ENCODE measurements at places on chromosomes 5 and 9.

DNA sequence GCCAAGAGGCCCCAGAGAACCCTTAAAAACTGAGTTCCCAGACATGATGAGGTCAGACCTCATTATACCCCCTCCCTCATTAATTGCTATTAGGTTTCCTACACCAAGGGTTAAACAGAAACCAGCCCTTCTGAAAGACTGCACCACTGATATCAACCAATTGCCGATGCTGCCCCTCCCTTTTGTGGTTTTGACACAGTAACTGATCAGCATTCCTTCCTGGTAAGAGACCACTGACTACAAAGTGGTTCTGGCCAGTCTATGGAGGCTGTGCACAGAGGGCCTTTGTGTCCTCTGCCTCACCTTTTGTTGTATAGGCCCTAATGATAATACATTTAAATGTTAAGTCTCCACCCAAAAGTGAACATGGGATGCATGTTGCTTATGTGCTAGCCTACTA is 201.5 kb downstream of the FRMD3 start:
- no peak for DNase-seq

DNA sequence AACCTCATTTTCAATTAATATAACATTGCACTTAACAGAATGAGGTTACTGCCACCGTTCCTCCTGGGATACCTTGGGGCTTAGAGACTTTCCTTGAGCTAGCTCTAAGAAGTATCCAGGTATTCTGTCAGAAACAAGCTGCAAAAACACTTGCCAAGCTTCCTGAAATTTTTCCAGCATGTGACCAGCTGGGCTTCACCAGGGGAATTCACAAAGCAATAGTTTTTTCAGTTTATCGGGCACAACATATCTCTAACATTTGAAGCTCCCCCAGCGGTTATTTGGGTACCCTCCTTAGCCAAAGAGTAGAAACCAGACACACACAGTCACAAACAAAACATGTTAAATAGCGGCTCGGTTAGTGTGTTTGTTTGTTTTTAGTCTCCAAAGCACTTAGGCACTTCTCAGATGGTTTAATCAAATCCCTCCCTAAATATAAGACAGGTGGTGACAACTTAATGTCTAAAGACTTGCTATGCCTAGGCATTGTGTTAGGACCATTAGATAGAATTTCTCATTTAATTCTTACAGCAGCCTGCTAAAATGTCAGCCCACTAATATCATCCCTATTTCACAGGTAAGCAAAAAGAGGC is 278.2 kb downstream of the GLIS3 start:
- DNase-seq, result no peak

- DNase-seq, result no peak
These were observed 216.0 kb downstream of the GABRG2 start for GRCh38 chr5:162283609-162284008.

DNA sequence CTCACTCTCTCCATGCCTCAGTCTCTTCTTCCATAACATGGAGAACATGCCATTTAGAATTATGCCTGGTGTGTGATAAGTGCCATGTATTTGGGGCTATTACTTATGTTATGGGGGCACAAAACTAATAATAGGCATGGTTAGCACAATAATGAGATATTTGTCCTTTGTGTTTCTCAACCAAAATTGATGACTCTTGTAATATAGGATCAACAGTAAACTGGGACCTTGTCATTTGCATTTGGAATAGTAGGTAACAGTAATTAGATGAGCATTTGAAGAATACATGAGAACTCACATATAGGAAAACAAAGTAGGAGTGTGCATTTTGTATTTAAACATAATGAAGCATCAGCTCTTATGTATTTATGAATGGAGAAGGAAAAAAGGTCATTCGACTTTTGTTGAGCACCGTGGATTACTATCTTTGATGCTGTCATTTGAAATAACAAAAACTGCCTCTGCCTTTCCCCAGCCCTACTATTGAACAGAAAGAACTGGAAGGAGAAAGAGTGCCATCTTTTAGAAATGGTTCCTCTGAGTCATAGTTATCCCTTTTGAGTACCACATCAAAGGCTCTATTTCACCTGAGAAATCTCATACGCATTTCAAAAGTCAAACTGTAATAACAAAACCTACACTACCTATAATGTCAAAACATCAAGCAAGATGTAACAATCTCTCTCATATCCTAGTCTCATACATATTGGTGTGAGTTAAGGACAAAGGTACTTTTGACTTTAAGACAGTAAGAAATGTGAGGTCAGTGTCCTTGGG is 655.2 kb downstream of the PDE4D start:
- DNase-seq, result no peak

GRCh38 chr9:129340427-129341170 is 162.5 kb upstream of the IER5L start:
- no peak for DNase-seq

- DNase-seq, result no peak
These were observed 175.8 kb upstream of the IER5L start for GRCh38 chr9:129353697-129354336.

DNA sequence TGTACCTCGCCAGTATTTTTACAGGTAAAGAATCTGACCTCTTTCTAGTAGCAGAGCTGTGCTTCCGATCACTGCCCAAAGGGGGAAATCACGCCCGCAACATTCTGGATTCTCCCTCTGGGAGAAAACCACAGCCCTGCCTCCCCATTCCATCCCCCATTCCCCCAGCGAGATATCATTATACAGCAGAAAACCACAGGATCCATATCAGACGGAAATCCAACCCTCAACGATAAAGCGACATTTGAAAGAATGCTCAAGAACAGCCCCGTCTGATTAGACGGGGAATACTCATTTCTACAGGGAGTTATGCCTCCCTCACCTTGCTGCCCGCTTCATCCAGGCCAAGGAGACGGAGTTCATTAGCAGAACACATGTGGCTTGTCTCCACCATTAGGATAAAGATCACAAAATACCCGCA is 172.8 kb downstream of the COL23A1 start:
- no peak for DNase-seq

DNA sequence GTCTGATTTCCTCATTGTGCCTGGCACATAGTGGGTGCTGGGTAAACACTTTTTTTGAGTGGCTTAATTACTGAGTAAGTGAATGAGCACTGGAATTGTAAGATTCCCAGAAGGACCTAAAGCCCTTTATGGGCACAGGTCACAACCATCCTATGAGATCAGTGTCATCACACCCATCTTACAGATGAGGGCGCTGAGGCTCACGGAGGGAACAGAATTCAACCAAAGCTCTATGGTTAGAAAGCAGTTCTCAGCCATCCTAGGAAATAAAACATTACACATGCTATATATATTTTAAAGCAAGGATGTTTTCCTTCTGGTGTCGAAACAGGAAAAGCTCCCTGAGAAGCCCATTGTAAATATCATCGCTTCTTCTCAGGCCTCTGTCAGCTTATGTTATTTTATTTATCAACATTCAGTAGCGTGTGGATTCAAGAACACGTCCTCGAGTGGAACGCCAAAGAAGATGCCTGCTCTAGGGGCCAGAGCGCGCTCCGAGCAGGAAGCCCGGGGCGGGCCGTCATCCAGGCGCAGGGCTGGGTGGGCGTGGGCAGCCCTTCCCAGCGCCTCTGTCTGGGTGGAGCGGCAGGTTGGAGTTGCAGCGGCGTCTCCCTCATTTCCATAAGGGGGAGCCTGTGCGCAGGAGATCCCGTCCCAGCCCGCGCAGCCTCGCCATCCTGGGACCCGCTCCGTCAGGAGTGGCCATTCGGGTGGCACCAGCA is 155.8 kb upstream of the SMIM23 start:
- no peak for DNase-seq

DNA sequence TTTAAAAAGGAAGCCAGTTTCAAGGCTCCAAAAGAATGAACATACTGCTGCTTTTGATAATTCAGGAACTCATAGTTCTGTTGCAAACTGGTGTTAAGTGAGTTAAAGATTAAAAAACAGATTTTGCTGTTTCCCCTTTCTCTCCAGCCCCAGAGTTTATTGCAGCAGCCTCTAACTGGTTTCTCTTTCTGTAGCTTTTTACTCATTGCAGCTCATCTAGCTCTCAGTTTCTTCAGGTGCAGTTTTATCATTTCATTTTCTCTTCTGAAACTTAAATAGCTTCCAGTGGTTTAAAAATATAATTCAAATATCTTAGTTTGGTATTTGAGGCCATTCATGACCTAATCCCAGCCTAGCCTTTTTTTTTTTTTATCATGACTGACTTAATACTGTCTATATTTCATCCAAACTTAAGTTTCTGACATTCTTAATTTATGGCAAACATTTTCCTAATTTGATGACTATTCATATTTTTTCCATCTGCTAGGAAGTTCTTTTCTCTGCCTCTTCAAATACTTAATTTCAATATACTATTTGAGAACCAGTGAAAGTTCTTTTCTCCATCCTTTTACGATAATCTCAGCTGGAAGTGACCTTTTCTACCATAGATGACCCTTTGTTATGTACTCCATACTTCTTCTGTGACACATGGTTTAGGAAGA is 252.7 kb upstream of the GRIA1 start:
- DNase-seq, result no peak

DNA sequence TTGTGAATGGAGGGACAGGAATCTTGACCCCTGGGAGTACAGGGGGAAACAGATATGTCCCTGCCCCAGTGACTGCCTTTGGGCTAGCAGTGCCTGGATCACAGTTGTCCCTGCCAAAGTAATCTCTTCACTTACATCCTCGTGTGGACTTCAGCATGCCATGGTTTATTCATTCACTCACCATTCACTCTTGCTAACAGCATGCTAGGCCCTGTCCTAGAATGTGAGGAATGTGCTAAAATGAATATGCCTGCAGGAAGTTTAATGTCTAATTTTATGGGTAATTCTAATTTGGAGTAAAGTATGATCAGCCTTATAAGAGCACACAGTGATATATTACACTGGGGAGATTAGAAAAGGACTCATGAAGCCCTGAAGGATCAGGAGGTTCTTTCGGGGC is 63.0 kb downstream of the FAT2 start:
- DNase-seq, result no peak

DNA sequence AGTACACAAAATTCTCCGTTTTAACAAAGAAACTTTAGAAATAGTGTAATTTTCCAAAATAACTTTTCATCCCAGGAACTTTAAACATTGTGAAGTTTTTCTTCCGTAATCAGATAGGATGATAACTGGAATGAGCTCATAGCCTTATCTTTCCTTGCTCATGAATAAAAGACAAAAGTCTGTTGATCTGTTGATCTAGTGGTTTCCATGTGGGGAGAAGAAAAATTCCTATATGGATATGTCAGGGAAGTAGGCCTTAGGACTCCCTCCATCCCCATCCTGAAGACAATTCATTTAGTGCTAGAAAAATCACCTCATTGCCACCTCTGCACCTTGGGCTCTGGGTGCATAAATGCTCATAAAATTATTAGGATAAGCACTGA is 266.6 kb downstream of the SMARCA2 start:
- DNase-seq, result no peak

DNA sequence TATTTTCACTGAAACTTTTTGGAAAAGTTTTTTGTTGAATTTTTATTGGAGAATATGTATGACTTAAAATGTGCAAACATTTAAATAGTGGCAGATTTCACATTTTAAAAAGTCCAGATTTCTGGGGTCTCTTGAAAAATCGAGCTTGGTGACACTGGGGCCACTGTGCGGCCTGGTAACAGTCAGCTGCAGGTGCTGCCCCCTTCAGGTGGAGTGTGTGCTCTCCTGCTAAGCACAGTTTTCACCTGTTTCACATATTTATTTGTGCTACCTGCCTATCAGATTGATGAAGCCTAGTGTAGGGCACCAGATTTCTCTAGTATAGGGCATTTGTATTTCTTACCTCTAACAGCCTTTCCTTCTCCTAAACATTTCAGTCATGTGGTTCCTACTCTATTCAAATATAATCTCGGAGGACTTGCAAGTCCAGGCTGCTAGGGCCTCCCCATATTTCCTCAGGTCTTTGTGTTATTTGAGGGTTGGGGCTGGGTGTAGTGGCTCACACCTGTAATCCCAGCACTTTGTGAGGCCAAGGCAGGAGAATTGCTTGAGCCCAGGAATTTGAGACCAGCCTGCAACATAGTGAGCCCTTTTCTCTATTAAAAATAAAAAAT is 95.8 kb upstream of the KLF9 start:
- no peak for DNase-seq

DNA sequence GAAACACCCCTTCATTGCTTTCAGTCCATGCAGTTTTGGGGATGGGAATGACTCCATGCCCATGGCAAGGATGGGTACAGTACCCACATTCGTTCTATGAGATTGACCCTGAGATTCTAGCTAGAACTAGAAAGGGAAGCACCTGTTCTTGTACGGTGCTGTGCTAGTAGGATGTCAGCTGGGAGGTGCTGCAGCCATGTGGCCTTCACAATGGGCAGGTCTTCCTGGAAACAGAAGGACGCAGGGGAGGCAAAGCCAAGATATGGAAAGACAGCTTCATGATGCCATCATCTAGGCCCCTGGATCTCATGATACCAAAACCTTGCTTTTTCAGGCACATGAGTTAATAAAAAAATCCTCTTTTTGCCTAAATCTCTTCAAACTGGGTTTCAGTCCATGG is 10.5 kb upstream of the FGF1 start:
- no peak for DNase-seq

GRCh38 chr5:178762391-178762790 is 31.9 kb upstream of the ZNF354A start:
- DNase-seq, result no peak

GRCh38 chr9:134190232-134191121 is 26.1 kb upstream of the RNU6ATAC start:
- DNase-seq, result no peak

GRCh38 chr5:102617191-102618187 is 118.7 kb upstream of the SLCO6A1 start:
- no peak for DNase-seq

- no peak for DNase-seq
These were observed 116.3 kb downstream of the BASP1 start for GRCh38 chr5:17333755-17334154.

DNA sequence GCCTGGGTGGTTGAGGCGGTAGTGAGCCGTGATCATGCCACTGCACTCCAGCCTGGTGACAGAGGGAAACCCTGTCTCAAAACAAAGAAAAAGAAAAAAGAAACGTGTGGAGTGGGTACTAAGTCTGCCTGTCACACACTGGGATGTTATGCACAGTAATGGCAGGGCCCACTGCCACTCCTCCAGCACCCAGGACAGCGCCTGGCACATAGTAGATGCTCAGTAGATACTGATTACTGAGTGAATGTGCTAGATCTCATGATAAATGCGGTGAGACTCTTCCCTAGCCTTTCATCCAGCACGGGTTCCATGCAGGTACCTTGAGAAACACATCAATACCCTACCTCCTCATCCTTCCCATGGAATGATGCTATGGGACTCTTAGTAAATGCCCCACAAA is 87.4 kb upstream of the HSPA9 start:
- no peak for DNase-seq
